ENCODE measurements at places on chromosomes 7 and 10.
A peak's percentile ranks its signal among the peaks of the same experiment; 100 is the strongest.

DNA sequence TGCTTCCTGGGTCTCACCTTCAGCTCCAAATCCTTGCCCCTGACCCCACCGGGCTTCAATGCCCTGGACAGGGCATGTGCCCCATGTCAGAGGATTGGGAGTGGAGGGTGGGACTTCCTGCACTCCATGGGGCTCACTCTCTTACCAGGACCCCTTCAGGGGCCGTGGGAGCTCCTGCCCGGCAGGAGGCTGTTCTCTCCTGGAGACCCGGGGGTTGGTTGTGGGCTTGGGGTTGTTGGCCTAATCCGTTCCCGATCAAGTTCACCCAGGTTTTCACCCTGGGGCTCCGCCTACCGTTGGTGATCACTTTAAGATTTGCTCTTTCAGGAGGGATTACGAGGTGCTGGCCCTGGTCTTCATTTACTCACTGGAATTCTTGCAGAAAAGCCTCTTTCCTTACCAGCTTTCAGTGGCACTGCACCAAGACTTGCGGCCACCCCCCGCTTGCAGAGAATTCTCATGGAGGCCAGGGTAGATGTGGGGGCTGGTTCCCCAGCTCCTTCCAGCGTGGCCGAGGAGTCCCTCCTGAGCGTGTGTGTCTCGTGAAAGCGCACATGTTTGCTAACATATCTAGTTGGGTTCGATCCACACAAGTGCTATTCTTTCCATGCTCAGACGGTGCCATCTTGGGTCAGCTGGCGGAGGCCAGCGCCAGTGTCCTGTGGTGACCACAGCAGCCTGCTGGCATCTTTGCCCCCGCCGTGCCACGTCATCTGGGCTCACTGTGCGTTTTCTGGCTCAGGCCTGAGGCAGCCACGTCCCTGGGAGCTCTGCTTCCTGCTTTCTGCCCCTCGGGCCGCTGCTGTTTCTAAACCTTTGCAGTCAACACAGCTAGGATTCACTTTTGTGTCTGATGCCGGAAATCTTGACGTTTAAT, 15.6 kb downstream of the PWWP2B start:
- DNase-seq, result no peak

DNA sequence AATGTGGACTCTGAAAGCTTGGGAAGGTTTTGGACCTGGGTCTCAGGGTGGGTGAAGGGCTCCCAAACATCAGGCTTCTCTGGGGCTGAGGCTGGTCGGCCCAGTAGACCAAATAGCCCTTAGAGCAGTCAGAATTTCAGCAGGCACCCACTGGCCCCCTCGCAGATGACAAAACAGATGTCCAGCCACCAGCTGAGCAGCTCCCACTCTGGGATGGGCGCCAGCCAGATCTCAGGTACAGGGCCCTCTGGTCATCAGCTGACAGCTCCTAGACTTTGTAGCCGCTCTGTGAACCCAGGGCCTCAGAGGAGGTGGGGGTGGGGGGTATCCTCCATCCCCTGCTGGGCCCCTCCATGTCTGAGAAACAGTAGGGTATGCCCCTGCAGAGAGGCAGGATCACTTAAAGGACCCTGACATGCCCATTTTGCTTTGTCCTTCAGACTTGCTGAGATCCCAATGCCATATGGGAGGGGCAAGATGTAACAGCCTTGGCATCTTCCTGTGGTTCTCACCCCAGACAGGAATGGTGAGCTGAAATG, 26.5 kb downstream of the HSPA12A start:
- DNase-seq, result no peak

GRCh38 chr7:21077602-21078001, 290.9 kb upstream of the SP8 start:
- DNase-seq, result no peak

GRCh38 chr7:145665499-145666258, 450.9 kb upstream of the CNTNAP2 start:
- DNase-seq, result no peak

- no peak for DNase-seq
These were observed 63.1 kb upstream of the KCNIP2 start for GRCh38 chr10:101906586-101907183.

GRCh38 chr7:111210996-111211395, 120.1 kb downstream of the LRRN3 start:
- DNase-seq, result peak; percentile 47

DNA sequence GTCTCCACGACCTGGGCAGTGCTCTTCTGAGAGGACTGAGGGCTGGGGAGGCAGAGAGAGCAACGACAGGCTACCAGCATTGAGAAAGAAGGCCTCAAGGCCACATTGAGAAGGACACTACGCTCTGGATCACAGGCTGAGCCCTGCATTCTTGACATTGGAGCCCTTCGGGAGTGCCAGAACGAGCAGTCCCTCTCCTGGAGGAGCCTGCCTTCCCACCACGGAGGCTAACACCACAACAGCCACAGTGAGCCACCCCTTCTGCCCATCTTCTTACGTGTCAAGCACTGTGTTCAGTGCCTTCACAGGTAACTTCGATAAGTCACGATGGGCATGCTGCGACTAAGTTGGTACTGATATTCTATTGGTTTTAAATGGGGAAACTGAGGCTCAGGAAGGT, 267.8 kb downstream of the RPS24 start:
- no peak for DNase-seq

- DNase-seq, result no peak
These were observed 8.8 kb upstream of the SLC13A4 start for GRCh38 chr7:135736586-135737305.
